Head of caudate nucleus (tissue), 42 donors: ENCODE measurements at places on chromosomes 4 and X.

GRCh38 chrX:37378404-37378803 is 29.2 kb downstream of the PRRG1 start:
- no peak for DNase-seq

DNA sequence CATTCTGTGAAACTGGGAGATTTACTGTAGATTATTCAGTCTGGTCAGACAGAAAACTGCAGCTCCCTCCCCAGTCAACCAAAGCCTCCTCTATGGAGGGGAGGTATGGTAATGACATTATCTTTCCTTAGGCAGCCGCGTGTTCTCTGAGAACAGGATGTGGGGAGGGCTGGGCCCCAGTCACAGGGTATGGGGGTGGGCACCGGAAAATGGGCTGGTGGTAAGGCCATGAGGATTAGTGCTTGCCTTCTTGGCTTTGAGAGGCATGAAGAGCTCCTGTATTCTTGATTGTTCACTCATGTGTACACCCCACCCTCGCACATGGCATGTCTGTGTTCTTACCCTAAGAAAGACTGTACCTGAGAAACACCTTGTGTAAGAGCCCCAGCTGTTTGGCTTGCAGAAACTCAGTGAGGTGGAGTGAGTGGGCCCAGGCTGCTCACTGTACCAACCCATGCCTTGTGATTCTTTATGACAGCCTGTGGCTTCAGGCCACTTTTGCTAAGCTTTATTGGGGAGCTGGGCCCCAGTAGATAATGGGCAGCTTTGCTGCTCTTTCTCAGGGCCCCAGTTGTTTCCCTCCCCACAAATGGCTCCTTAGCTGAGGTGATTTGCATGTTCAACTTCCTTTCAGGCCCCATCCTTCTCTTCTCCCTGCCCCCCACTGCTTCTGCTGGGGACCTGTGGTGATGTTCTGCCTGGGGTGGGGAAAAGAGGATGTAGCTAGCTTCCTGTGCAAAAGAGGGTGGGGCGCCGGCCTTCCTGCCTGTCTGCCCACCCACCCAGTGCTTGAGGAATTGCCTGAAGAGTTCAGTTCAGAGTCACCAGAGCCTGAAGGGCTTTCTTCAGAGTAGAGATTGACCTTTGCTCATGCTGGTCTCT is 30.7 kb downstream of the MSN start:
- DNase-seq, result no peak

DNA sequence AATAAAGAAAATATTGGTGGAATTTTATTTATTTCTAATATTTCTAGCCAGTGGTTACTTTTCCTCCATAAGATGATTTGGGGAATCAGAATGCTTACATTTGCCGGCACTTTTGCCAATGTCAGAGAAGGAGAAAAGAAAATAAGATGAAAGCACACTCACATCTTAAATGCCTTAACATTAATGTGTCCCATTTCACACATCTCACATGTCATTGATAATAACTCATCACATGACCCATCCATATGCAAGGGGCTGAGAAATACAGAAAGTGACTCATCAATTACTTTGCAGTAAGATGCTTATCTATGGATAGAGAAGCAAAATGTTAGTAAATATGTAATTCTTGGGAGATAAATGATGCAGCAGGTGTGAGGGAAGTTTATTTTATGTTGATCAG is 1531.0 kb downstream of the PCDH7 start:
- no peak for DNase-seq

- no peak for DNase-seq
Measured at GRCh38 chrX:37677765-37678164, 7.8 kb upstream of the XK start.

DNA sequence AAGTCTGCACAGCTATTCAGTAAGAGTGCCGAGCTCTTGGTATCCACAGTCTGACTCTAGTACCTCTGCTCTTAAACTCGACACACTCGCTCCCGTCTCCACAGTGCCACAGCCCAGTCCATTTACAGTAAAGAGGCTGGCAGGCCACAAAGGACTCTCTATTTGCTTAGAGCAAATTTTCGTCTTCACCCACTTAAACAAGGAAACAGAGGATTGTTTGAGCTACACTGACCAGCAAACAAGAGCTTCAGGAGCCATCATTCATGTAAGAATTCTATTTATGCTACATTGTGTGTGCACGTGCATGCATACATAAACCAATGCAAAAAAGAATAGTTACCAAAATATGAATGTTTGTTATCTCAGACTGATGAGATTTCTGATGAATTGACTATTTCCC is 290.2 kb downstream of the USP46 start:
- DNase-seq, result no peak

- DNase-seq, result no peak
Measured at GRCh38 chr4:22413471-22413870, 102.4 kb downstream of the ADGRA3 start.

- DNase-seq, result no peak
Measured at GRCh38 chrX:16771483-16772398, 14.5 kb upstream of the TXLNG start.

DNA sequence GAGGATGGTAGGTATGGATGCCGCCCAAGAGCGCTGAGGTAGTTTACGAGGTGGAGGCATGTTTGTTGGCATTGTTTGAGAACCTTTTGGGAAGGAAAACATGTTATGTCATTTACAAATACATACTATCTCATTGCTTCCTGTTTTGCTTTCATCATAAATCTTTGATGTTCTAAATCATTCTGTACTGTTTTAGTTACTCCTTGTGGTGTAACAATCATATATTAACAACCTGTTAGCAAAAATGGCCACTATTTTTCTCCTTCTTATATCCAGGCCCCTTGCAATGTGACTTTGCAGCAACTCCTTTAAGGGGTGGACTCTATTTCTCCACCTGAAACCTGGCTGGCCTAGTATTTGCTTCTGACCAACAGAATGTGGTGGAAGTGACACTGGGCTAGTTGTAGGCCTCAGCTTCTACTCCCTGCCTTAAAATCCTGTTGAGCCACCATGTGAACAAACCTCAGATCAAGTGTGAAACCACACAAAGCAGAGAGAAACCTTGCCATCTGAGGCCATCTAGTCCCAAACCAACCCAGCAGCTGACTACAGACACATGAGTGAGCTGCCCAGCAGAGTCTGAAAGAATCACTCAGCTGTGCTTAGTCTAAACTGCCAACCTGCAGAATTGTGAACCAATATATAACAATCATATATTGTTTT is 15.8 kb upstream of the CXorf38 start:
- DNase-seq, result no peak

- no peak for DNase-seq
Measured at GRCh38 chrX:151806967-151807540, 72.5 kb downstream of the CNGA2 start.

GRCh38 chr4:124282301-124282898 is 430.1 kb downstream of the ANKRD50 start:
- no peak for DNase-seq

GRCh38 chrX:38989076-38989475 is 187.8 kb downstream of the MID1IP1 start:
- no peak for DNase-seq

GRCh38 chr4:78956975-78957374 is 17.7 kb upstream of the PAQR3 start:
- DNase-seq, result no peak

DNA sequence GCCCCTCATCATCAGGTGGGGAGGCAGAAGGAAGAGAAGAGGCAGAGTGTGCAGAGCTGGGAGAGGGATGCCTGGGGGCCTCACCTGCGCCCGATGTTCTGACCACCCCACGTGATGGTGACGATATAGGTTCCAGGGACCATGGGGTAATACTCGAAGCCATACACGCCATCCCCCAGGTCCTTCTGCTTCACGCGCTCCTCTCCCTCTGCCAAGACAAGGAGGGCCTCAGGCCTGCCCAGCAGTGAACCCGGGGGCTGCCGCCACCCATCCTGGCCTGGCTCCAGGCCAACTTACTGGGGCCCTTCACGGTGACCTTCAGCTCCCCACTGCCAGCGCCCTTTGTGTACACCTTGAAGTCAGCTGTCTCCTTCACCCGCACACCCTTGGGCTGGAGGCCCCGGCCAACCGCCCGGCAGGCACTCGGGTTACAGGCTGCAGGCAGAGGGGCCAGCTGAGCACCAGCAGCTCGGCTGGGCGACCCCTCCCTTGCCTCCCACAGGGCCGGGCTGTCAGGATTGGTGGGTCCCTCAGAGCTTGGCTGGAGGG is 9.3 kb downstream of the FLNA start:
- no peak for DNase-seq

- DNase-seq, result no peak
Measured at GRCh38 chr4:26766141-26766540, 94.5 kb upstream of the STIM2 start.
